ENCODE measurements at places on chromosomes 12 and 14.

DNA sequence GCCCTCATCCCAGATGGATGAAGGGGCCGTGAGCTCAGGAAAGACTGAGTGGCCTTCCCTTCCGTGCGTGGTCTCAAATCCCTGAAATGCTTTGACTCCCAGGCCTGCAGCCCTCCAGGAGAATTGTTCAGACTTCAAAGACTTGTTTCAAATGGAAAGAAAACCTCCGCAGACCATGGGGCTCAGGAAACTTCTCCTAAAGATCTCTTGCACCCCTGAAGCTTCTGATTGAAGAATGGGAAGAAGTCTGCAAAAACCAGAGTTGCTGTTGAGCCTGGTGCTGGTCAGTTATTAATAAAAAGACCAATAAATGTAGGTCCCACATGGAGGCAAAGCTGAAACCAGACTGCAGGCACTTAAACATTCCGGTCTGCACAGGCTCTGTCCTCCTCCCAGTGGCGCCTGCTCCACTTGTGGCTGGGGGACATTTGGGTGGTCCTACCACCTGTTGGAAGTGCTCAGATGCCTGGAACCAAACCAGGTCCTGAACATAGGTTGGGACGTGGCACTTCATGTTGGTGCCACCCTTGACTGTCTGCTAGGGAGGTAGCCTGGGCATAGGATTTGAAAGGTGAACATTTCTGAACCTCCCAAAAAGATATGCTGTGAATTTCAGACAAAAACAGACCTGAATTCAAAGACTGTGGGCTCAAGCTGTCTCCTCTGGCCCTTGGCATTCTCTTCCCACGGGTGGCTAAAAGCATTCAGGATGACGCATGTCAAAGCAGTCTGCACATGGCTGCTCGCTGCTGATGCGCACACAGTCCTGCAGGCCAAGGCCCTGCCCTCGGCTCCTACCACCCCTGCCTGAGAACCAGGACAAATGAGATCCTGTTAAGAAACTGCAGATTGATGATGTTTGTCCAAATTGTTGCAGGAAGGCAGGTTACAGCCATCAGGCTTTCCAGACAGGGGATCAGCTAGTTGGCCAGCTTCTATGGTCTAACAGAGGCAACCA is 36.2 kb upstream of the MEG3 start:
- no peak for DNase-seq

DNA sequence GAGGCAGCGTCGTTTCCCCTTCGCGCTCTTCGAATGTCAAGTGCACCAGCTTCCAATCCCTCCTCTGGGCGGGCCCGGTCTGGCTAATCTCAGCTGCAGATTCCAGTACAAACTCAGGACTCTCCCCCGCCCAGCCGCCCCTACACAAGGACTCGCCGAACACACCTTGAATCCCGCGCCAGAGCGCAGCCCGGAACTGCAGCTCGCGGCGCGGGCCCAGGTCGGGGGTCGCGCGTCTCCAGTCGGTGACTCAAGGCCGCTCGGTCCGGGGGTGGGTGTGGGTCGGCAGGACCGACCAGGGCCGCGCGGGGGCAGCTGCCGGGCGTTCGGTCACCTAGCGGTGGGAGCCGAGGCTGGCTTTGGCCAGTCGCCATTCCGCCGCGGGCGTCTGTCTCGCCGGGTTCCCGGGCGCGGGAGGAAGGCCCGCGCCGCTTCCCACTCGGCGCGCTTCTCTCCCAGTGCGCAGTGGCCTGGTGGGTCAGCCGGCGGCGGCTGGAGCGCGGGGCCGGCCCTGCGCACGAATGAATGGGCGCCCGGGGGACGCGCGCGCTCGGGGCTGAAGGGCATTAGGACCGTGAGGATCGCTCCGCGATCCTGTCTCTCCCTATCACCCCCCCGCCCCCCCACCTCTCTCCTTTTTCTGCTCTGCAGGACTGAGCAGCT is at the start of gene GALNT16:
Gene GALNT16 (plus strand): TSS at position 632 of the 663 bp plus-strand sequence. CDS start 133 bp downstream, outside the sequence.
- peak; percentile 61 for DNase-seq

DNA sequence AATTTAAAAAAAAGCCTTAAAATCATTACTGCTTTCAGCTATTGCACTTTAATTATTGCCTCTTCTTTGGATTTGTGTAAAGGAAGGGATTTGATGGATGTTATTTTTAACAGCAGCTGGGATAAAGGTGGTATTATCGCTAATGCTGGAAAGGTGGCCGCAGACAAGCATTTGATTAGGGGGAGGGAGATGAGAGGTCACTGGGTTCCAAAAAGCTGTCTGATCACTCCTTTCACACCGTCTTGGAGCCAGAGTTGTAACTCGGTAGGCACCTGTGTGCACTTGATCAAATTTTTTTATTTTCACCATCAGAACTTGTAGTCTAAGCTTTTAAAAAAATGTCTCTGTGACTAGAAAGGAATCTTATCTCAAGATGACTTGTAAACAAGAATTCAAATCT is 99.8 kb downstream of the AKAP6 start:
- no peak for DNase-seq

- DNase-seq: no peak
Measured at GRCh38 chr12:12499909-12500604, 62.6 kb downstream of the DUSP16 start.

DNA sequence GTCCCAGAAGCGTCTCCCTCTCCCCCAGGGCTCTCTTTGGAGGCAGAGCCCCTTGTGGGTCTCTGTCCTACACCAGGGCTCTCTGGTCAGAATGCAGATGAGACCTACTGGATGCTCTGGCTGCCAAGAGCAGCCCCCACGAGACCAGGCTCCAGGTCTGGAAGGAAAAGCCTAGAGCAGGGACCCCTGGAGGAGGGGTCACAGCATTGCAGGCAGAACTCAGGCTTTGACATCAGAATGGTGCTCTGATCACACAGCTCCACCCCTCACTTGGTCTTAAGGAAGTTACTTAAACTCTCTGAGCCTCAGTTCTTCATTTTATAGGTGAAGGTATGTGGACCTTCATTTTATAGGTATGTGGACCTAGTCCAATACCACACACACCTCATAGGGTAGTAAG is 83.1 kb downstream of the ARL6IP4 start:
- peak; percentile 34 for DNase-seq

- DNase-seq: no peak
Measured at GRCh38 chr12:513446-513845, 53.7 kb downstream of the B4GALNT3 start.

DNA sequence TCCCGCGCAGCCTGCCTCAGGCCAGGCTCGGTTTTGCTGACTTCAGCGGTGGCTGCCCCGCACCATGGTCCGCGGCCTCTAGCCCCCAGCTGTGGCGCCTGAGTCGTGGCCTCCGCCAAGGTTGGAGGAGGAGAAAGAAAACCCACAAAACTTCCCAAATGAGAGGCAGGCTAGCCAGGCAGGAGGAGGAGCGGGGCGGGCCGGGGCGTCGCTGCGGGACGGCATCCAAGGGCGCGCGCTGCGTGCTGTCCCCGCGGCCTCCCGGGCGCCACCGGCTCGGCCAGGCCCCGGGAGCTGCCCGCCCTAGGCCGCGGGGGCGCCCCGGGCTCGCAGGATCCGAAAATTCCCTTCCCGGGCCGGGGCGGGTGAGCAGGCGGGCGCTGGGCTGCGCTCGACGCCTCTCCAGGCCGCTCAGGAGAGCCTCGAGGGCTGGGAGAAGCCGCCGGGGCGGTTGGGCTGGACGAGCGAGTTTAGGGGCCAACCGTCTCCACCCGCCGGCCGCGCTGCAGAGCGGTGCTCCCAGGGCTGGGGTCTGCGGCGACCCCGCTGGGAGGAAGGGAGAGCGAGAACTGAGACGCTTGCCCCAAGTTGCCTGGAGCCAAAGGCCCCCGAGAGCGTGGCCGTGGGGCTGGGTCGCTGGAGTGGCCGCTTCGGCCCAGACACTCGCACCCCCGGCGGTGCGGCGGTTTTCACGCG is at the start of gene EFS:
Gene EFS (minus strand): TSS at position 137 of the 696 bp plus-strand sequence. CDS start 147 bp downstream, outside the sequence.
- DNase-seq: peak; percentile 87

DNA sequence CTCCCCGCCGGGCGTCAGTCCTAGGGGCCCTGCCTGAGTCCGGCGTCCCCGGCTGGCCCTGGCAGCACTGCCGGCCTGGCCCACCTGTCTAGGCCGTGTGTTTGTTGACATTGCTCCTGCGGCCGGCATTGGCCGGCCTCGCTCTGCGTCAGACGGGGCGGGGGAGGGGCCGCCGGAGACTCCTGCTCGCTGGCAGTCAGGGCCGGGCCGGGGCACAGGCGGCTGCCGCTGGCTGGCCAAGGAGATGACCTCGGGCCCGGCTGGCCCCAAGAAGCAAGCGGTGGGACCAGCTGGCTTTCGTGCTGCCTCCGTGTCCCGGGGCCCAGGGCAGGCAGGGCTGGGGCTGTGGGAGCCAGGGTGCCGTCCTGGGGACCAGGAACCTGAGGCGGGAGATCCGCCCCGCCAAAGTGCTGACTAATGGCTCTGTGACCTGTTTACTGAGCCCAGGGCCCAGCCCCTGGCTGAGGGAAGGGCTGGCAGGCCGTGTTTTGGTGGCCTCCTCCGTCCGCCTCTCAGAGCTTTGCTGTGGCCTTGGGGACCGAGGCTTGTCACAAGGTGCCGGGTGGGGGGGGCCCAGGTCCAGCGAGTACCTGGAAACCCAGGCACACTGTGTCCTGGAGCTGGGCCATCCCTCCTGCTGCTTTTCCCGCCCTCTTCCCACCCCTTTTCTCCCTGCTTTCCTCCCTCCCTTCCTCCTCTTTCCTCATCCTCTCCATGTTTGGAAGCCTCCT is 1.8 kb downstream of the ULK1 start:
- peak; percentile 92 for DNase-seq

GRCh38 chr14:67857778-67858350 is 38.3 kb downstream of the RAD51B start:
- DNase-seq: no peak

DNA sequence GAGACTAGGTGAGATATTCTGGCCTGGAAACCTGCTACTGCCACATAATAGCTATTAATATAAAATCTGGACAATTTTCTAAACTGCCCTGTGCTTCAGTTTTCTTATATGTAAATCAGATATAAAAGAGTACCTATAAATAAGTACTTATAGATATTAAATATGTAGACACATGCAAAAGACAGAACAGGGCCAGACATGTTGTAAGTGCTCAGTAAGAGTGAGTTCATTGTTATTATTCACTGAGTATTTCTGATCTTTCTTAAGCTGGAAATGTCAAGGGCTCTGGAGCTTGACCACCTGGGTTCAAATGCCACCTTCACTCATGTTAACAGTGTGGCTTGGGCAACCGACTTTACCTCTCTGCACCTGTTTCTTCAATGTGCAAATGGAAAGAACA is 179.8 kb downstream of the GALC start:
- no peak for DNase-seq

DNA sequence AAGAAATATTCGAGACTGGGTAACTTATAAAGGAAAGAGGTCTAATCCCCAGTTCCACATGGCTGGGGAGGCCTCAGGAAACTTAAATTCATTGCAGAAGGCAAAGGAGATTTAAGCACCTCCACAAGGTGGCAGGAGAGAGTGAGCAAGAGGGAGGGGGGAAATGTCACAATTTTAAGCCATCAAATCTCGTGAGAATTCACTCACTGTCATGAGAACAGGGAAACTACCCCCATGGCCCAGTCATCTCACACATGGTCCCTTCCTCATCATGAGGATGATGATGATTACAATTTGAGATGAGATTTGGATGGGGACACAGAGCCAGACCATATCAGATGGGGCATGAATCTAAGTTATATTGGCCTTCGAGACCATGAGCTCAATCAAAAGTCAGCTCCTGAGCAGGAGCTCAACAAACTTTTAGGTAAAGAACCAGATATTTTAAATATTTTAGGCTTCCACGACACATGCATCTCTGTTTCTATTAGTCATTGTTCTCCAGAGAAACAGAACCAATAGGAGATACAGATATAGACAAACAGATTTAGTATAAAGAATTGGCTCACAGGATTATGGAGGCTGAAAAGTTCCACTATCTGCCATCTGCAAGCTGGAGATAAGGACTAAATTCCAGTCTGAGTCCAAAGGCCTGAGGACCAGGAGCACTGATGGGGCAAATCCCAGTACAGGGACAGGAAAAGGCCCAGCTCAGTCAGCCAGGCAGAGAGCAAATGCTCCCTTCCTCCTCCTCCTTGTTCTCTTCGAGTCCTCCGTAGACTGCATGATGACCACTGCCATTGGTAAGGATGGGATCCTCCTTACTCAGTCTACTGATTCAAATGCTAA is 24.9 kb downstream of the DGLUCY start:
- no peak for DNase-seq

GRCh38 chr12:130608132-130608531 is 108.0 kb downstream of the RIMBP2 start:
- DNase-seq: no peak

Measured in AG20443 (cell line).